ENCODE measurements at places on chromosomes 4 and X. TPM values are rescaled to one million over a fixed set of nuclear protein-coding genes. Genes with fewer than 3 reads are reported as not detected.

ARL9 gene
- polyA plus RNA-seq = 1.9 TPM

DIPK2B gene
- polyA plus RNA-seq = 8.7 TPM

DNA sequence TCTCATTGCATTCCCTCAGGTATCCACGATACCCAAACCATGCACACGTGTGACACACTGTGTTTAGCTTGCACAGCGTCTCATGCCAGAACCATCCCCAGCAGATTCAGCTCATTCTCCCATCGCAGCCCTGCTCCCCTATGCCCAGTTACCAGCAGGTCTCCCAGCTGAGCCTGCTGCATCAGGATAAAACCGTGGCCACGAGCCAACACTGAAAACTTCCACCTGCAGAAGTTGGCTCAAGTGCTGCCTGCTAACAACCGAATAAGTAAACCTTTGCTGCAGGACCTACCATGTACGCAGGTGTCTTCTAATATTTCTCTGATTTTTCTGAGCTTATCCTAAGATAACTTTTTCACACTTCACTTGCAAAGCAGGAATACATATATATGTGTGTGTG, 120.4 kb upstream of the STS start:
- DNase-seq = no peak

DNA sequence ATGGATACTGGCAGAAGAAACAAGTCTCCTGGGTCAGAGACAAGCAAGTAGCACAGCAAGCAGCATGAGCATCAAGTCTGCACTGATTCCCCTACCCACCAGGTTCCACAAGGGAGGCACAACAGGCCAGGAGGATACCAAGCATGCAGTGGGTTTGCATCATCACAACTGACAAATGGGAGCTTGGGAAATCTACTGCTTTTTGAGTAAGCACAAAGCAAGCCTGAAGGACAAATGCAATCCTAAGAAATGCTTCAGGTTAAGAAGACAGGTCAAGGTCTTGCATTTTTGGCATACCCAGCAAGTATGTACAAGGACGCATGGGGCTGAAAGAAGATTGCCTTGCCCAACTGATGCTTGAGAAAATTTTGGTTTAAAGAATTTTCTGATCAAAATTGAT, 279.6 kb downstream of the PDGFC start:
- DNase-seq = no peak

DNA sequence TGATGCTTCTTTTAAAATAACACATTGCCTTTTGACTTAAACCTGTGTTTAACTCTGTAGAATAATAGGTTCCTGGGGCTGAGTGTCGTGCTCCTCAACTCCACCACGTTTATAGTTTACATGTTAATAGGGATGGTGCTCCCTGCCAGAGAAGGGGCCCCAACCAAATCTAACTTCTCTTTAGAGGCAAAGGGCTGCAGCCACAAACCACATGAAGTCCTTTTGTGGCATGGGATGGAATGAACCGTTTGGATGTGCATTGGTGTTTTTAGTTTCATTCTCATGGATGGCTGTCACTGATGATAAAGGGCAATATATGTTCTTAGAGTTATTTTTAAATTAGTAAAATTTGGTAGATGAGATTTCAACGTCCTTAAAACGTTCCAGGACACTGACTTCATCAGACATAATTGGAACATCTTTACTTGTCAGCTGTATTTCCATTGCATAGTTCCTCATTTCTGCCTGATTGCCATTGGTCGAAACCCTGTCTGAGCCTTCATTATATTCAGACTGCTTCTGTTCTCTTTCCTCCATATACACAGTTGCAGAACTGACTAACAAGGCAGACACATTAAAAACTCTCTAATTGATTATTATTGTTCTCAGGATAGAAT, 60.4 kb upstream of the HPF1 start:
- no peak for DNase-seq

GRCh38 chr4:43843501-43843900, 605.1 kb downstream of the KCTD8 start:
- no peak for DNase-seq

DMRTC1B gene
- polyA plus RNA-seq = 4.6 TPM
